Gastrocnemius medialis (tissue), 4 donors: ENCODE measurements at places on chromosomes 16 and 17. TPM values are rescaled to one million over a fixed set of nuclear protein-coding genes. Genes with fewer than 3 reads are reported as not detected.

DNA sequence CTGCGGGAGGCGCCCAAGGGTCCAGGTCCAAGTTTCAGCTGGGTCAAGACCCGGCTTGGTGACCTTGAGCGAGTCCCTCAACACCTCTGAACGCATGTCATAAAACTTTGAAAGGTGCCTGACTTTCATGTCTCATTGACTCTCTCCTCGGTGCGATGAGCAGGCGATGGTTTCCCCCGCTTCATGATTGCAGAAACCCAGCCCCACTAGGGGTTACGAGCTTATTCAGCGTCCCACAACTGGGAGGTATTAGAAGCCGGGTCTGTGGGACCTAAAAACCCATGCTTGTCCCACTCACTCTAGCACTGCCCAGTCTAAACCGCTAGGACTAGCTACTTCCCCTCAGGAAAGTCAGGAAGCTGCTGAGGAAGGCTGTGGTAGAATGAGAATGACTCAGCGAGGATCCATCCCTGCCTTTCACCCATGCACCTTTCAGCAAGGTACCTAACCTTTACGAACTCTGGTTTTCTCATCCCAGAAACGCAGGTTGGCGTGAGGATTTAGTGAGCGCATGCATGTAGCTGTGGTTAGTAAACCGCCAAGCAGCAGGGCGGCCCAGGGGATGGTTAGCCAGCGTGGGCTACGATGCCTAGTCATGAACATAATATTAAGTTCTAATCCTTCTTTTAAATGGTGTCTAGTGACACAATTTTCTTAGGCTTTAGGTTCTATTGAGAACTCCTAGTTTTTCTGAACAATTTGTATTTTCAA, 26.2 kb upstream of the RFFL start:
- DNase-seq = no peak

GRCh38 chr16:569445-570254, at the start of gene PIGQ:
TSS of gene PIGQ (plus strand) at chr16:569968. CDS start at chr16:574075, 4,107 bp downstream.
- peak; percentile 19 for DNase-seq

- DNase-seq = no peak
Observed at GRCh38 chr16:77373726-77374125, 61.1 kb downstream of the ADAMTS18 start.

DNA sequence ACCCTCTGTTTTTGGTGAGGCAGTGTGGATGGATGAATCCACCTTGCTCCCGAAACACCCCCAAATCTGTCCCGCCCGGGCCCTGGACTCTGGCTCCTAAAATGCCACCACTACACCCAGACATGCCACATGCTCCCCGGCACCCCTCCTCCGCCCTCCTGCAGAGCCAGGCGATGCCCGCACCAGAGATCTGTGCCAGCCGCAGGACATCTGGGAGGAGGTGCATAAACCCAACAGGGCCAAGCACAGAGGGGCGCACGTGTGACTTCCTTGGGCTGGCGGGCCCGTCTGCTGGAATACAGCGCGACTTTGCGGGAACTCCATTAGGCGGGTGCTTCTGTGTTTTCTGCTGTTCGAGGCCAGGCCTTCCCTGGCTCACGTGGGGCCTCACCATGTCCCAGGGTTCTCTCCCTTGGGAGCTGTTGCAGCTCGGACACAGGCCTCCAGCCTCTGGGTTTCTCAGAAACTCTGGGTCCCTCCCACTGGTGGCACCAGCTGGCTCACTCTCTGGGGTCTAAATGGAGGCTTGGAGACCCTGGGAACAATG, 14.1 kb upstream of the ACSF3 start:
- no peak for DNase-seq

GRCh38 chr16:85965125-85965524, 66.2 kb downstream of the IRF8 start:
- DNase-seq = no peak

DNA sequence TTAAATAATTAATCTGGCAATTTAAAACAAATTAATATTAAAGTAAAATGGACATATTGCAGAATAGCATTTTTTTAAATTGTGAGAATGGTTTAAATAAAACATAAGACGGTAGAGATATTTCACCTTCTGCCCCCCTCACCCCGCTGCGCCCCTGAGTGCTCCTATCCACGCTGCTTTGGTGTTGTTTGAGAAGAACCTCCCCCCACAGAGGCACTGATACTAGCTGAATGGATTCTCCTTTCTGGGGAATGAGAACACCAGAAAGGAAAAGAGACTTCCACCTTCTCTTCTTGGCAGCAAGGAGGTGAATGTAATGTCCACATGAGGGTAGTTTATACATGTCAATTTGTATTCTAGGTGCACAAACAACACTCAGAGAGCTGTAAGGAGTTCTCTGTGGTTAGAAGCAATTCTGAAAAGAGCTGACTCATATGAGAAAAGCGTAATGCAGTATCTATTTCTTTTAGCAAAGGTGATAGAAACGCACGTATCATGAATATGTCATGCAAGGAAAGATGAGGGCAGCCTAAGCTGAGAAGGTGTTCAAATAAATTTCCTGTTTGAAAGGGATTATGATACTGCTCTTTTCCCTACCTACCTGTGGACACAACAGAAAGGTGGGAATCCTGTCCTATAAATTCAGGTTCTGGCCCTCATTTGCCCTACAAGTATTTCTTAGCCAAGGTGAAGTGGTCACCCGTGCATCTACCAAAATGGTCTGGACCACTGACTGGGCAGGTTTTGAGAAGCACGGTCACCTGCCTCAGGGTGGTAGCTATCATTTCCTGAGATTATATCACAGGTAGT, 126.9 kb downstream of the PARN start:
- DNase-seq = no peak

DNA sequence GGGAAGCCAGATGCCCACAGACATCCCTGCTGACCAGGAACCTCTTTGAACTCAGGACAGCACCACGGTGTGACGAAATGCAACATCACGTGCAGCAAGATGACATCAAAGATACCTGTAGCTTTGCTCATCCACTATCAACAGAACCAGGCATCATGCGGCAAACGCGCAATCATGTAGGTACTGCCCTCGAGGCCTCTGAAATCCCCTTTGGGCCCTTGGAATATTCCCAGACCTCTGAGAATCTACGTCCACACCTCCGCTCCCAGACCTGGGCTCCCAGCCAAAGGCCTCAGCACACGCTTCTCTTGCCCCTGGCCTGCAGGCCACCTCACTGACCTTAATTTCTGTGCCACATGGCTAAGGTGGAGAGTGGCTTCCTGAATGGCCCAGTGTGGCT, 7.3 kb downstream of the CX3CL1 start:
- no peak for DNase-seq

- DNase-seq = no peak
Observed at GRCh38 chr17:17385491-17385890, 82.3 kb downstream of the NT5M start.

DNA sequence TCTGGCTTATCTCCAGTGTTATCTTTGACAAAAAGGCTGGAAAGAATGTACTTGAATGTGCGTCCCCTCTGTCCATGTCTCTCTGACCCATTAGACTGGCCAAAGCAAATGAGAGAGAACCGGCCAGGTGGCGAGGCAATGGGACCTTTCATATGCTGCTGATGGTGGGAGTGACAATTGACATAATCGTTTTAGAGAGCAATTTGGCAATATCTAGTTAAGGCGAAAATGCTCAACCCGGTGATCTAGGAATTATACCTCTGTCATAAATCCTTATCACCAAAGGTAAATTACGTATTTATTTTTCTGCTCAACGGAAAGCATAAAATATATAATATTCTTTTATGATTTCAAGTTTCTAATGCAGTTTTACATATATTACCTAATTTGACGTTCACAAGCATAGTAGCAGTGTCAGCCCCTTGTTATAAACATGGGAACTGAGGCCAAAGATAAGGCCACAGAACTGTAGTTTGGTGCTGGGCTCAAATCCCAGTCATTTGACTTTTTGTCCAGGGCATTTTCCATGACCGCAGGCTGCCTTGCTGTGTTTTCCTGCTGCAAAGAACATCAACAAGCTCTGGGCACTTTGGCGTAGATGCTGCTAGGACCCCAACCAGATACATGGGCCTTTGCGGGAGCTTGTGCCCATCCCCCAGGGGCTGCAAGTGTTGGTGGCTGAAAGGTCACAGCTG, 14.7 kb upstream of the SDK2 start:
- no peak for DNase-seq

DNA sequence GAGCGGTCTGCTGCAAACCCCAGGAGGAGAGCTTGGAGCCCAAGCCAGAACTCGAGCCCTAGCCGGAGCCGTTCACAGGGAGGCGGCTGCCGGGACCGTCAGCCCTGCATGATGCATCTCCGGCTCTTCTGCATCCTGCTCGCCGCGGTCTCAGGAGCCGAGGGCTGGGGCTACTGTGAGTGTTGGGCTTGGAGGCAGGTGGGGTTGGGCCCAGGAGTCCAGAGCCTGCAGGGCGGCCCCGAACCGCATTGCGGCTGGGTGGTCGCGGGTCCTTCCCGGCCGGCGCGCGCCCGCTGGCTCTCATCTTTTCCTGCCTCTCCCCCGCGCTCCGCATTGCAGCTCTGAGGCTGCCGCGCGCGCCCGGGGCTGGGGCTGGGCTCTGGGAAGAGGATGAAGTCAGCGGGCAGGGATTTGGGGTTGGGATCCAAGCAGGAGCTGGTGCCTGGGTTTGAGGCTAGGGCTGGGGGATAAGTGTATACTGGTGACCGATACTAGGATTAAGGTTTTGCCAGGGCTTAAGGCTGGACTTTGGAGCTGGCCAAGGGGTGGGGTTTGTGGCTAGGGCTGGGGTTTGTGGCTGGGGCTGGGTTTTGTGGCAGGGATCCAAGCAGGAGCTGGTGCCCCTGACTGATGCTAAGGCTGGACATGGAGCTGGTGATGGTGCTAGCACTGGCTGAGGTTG, 532 bp downstream of the CNTNAP1 start:
- no peak for DNase-seq

- no peak for DNase-seq
Observed at GRCh38 chr16:79806757-79807156, 206.2 kb upstream of the MAF start.

- DNase-seq = no peak
Observed at GRCh38 chr17:8441690-8442089, 6.0 kb downstream of the NDEL1 start.

- DNase-seq = no peak
Observed at GRCh38 chr17:74008196-74008595, 195.3 kb upstream of the RPL38 start.

DNA sequence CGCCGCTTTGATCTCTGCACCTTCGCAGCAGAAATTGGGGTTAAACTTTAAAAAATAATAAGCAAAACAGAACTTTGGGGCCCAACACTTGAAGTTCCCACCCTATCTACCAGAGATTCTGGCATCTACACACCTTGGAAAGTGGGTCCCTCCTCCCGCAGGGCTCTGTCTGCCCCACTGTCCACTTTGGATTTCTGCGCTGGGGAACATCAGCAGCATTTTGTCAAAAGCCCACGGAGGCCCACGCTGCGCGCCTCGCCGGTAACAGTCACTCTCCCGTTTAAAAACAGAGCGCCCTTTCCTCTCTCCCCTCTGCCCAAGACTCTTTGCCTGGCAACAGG, 725 bp upstream of the WNT9B start:
- no peak for DNase-seq

- no peak for DNase-seq
Observed at GRCh38 chr16:66255647-66256046, 110.8 kb upstream of the CDH5 start.

- DNase-seq = no peak
Observed at GRCh38 chr17:44541884-44542581, 15.3 kb upstream of the FZD2 start.

GRCh38 chr17:27817731-27818130, 17.4 kb upstream of the NOS2 start:
- DNase-seq = no peak

Gene GUCY2D
- total RNA-seq = not detected

Gene CLEC19A
- total RNA-seq = not detected

Gene TEPSIN
- total RNA-seq = 15.5 TPM

Gene PTX4
- total RNA-seq = not detected

Gene EVI2B
- 3.0 TPM for total RNA-seq

Gene HS3ST3B1
- 4.0 TPM for total RNA-seq

Gene ATP1B2
- 0.81 TPM for total RNA-seq

Gene OR3A3
- total RNA-seq = not detected

Gene RASD1
- 61.3 TPM for total RNA-seq

Gene EXOC3L1
- 0.80 TPM for total RNA-seq

Gene VAT1L
- total RNA-seq = not detected

Gene MYH3
- total RNA-seq = 5.5 TPM
